ENCODE measurements at places on chromosomes 2 and 18.

DNA sequence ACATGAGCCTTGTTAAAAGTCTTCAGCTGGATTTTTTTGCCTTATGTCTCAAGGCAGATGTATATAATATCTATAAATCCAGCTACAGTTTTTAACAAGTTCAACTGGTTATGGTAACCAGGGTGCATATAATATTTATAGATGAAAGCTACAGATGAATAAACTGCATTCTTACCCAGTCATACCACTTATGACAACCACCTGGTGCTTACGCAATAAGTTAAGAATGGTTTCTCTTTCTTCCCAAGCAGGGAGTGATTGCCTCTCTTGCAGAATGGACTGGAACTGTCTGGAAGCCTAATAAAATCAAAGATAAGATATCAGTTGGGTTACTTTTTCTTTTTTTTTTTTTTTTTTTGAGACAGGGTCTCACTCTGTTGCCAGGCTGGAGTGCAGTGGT lies 19.6 kb downstream of the DHX57 start:
- DNase-seq: no peak

- no peak for DNase-seq
Measured at GRCh38 chr2:149438330-149438960, 108.1 kb downstream of the LYPD6 start.

GRCh38 chr18:62196980-62197379 lies 9.9 kb downstream of the RELCH start:
- DNase-seq: no peak

GRCh38 chr2:88831792-88832248 lies 140.3 kb downstream of the RPIA start:
- DNase-seq: no peak

DNA sequence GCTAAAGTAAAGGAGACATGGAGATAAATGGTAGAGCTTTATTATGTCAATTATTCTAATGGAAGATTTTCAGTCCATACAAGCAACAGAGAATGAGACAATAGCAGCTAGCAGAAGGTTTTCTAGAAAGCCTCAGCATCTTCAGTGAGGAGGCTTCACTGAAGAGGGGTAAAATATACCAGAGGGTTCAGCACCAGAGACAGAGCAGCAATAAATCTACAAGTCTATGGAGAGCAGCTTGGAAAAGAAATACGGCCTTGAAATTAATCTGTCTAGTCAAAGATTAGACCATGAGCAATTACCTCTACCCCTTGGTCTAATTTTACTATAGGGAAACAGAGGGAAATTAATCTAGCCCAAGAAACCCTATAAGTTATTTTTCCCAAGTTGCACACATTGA lies 185.7 kb upstream of the CRIM1 start:
- DNase-seq: no peak

DNA sequence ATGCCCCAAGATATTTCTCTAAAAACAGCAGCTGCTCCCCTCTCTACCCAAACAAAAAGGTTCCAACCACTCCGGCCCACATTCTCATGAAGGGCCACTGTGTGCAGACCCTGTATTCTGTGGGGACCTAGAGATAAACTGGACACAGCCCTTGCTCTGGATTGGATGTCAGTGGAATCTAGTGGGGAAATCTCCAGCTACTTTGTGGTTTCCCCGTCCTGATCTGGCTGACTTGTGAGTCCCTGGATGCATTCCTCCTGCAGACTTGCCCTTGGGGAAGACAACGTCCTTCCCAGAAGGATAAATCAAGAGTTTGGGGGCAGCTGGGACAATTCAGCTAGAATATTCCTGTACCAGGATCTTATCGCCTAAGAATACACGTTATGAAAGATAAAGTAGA lies 151.1 kb downstream of the FSHR start:
- no peak for DNase-seq

GRCh38 chr18:45525301-45525700 lies 90.0 kb upstream of the SLC14A2 start:
- DNase-seq: no peak

DNA sequence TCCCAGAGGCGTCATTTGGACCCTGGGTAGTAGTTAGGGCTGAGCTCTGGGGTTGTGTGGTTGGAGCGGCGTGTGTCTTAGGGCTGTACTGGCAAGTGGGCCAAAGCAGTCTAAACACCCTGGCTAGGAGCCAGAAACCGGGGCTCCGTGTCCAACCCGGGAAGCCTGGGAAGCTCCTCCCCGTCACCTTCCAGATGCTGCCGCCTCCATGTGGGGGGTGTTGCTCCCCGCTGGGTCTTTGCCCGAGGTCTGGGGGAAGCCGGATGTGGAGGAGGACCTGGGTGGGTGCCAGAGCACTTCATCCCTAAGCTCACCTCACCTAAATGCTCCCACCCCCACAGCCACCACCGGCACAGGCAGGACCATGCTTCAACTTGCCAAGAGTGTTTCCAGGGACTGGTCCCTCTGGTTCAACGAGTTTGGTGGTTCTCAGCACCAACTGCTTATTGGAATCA lies 25.4 kb downstream of the TET3 start:
- no peak for DNase-seq

GRCh38 chr2:131034122-131035051 lies 58.9 kb downstream of the FAM168B start:
- DNase-seq: no peak

GRCh38 chr2:241728627-241729026 lies 5.8 kb upstream of the D2HGDH start:
- no peak for DNase-seq
